ENCODE measurements at places on chromosomes 5 and 9.

GRCh38 chr9:136327304-136327974, at the start of gene GPSM1:
Gene GPSM1 (plus strand): TSS chr9:136327539. CDS start chr9:136327696, 157 bp downstream.
- DNase-seq: no peak

DNA sequence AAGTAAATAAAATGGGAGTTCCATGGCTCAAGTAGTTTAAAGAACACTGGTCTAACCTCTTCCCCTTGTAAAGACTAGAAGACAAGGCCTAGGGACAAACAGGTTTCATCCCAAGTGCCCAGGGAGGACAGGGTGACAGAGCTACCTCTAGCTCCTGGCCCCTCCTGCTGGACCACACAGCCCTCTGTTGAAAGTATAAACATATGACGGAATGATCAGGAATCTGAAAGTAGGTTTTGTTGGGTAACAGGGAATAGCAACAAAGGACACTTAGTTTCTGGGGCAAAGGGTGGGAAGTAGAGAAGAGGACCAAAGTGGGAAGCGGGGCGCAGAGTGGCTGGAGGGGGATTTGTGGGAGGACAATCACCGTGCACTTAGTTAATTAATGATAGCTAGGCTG, 67.0 kb upstream of the DAB2IP start:
- DNase-seq: no peak

- no peak for DNase-seq
These were observed 240.2 kb downstream of the MAN2A1 start for GRCh38 chr5:109929911-109930310.

DNA sequence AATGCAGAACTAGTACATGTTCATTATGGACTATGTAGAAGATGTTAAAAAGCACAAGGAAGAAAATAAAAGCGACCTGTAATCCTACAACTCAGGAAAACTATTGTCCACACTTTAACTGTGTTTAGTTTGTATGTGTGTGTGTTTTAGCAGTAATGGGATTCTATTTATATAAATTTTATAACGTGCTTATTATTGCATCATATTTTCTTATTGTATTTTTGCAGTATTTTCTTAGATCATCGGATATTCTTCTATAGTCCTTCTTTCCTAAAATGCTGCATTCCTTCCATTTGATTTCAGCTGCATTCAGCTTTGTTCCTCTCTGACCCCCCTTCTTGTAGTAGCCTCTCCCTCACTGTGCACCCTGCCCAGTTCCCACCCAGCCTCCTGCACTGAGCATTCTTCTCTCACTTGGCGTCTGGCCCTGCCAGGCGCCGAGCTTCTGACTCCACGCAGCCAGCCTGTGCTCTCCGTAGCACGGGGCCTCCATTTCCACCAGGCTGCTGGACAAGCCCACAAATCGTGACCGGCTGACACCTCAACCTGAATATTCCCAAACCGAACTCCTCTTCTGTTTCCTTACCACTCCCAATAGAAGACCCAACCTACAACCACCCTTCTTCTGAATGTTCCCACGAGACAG, 39.9 kb downstream of the MVB12B start:
- no peak for DNase-seq

- DNase-seq: no peak
These were observed 151.8 kb upstream of the RUSC2 start for GRCh38 chr9:35338086-35338485.

DNA sequence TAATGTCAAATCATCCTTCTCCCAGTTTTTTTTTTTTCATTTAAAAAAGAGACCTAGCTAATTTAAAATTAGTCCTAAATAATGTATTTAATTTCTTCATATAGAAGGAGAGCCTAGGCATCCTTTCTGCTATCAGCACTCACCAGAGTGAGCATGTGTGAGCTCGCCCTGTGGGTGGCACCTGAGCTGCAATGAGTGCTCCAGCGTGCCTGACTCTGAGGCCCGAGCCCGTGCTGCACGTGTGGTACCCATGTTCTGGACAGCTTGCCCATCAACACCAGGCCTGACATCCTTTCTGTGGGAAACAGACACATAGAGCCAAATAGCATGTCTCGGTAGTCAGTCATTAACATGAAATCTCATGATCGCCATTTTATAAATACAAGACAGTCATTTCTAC, 381.4 kb downstream of the DTWD2 start:
- DNase-seq: no peak

GRCh38 chr5:129746876-129747275, 1.0 kb upstream of the MINAR2 start:
- no peak for DNase-seq

GRCh38 chr9:130949188-130950038, 10.4 kb upstream of the FIBCD1 start:
- no peak for DNase-seq

DNA sequence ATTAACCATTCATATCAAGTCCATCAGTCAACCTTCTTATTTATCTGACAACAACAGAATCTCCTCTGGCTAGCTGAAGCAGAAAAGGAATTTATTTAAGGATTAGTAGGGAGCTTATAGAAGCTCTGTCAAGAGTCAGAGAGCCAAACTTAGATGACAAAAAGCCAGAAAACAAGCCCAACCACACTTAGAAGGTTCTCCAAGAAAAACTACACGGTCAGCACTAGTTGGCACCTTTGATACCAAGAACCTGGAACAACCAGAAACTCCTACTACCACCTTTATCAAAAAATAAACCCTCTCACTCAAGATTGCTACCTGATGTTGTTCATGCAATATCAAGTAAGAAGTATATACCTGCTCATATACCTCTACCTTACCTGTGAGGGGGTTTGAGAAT, 36.9 kb downstream of the RANBP6 start:
- DNase-seq: no peak

DNA sequence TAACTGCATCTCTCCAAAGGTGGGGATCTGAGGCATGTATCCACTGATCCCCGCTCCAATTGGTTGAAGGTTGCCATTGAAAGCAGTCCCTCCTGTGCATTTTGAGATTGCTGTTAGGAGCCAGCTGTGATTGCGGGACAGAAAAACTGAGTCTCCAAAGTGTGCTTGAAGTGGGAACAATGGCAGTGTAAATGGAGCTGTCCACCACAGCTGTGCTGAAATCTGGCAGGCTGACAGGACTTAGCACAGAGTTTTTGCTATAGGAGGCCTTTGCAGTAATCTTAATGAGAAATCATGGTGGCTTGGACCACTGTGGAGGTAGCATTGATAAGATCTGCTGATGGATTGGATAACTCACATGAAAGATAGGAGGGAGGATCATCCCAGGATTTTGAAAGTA, 3.3 kb downstream of the RNF20 start:
- peak; percentile 9 for DNase-seq
